ENCODE measurements at places on chromosomes 5 and 9.

GRCh38 chr5:83422284-83422683, 49.3 kb upstream of the VCAN start:
- no peak for DNase-seq

DNA sequence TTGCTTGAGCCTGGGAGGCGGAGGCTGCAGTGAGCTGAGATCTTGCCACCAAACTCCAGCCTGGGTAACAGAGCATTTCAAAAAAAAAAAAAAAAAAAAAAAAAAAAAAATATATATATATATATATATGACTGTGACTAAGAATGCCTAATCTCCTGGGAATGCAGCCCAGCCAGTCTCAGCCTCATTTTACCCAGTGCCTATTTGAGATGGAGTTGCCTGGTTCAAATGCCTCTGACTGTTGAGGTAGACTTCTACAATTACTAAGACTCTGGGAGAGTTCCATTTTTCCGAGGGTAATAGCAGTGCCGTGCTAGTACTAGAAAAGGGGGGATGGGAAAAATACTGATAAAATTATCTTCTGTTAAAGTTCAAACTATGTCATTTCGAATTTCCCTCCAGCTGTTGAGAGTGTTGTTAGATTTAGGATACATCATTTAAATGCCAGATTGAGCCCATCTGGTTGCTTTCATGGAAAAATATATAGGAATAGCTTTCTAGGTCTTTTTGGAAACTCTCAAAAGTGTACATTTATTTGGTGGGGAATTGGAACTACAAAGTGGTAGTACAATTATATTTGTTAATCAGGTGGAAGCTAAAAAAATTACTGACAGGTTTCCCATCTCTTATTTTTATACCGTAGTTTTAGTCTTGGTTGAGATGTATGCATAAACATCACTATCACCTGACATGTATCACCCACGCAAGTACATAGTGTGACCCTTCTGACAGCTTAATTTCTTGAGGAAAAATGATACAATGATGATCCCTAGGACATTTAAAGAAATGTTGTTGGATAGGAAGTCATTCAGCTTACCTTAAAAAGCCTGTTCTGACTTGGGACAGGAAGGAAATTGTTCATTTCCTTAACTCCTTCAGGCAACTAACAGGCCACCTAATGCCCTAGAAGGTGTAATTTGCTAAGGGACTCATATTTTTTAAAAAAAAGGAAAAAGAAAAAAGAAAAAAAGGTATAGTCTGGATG, 214.9 kb downstream of the ADAMTSL1 start:
- DNase-seq = no peak

GRCh38 chr9:135520916-135521607, at the start of gene LCN1:
Gene LCN1 (plus strand): TSS chr9:135521440. CDS start chr9:135521498, 58 bp downstream.
- DNase-seq = no peak

DNA sequence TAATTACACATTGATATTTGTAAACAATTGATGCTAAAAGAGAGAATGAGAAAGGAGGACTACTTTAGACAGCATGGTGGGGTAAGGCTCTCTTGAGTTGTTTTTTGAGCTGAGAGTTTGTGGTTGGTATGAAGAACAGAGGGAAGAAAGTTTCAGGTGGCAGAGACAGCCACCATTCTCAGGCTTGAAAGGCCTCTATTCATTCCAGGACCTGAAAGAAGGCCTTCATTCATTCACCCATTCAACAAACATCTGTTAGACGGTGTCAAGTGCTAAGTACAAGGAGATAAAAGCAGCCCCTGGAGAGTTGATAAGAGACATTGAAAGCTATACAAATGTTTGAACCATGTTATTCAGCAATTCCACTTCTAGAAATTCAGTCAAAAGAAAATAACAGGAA, 21.7 kb upstream of the ADAM19 start:
- DNase-seq = no peak

DNA sequence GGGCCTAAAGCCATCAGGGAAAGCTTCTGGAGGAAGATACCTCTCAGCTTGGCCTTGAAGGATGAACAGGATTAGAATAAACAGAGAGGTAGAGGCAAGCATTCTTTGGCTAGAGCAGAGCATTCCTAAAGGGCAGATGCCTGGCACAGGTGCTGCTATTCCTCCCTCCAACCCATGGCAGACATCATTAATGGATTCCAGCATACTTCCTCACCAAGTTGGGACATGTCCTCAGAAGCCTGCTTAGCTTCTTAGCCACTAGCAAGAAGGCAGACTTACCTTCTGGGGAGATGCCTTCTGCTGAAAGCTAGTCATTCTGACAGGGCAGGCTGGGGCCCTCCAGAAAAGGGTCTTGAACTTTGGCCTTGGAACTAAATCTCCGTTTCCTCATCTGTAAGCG, 122.0 kb downstream of the RGS3 start:
- no peak for DNase-seq

- no peak for DNase-seq
Measured at GRCh38 chr9:134323741-134324358, 2.4 kb upstream of the RXRA start.

DNA sequence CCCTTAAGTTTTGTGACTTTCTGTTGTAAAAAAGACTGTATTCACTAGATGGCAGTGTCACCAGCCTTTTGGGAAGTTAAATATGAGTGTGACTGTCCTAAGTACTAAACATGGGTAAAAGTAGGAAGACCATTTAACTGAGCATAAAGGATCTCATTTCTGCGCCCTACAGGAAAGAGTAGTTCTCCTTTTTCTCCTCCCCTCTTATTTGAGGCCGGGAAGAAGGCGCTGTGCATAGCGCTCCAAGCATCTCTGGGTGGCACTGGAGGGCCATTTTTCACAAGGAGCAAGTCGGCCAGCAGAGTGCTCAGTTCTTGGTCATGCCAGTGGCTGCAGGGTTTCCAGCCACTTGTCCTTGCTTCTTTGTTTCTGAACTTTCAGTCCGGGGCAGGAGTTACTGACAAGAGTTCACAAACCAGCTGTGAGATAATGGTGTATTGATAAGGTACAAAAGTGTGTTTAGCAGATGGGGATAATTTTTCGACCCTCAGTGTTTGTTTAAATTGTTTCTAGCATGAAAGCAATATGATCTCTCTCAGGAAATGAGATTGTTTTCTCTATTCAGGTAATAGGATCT, 227.6 kb upstream of the DMRT1 start:
- DNase-seq = peak; percentile 78
